Cerebellar nuclear complex (tissue), 1 donor: ENCODE measurements at places on chromosomes 13 and 19.

DNA sequence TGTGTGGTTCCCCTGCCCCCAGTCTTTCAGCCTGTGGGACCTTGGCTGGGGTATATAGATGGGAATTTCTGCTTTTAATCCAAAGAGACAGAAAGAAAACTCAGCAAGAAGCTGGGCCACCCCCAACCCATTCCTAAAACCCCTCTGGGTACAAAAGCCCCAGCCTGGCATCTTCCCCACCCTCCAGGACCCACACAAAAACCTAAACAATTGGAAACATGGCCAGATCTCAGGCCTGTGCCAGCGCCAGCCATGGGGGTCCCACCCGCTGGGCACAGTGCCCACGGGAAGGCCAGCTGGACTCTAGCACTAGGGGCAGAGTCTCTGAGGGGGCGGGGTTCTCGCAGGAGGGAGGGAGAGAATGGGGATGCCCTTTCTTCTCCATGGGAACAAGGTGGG lies 8.6 kb downstream of the LYL1 start:
- DNase-seq: no peak

DNA sequence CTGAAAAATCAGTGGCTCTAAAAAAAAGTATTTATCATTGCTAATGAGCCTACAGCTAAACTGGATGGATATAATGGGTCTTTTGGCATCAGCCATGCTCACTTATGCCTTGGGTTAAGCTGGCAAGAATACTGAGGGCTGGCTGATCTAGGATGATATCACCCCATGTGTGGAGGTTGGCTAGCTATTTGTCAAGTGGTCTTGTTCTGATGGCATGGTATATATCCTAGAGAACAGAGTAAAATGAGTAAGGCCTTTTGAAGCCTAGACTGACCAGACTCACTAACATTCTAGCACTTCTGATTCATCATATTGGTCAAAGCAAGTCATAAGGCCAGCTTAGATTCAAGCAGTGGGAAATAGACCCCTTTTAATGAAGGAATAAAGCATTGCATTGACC lies 383.0 kb downstream of the SLITRK1 start:
- DNase-seq: no peak

- no peak for DNase-seq
Measured at GRCh38 chr13:109795011-109795410, 8.6 kb upstream of the IRS2 start.

- no peak for DNase-seq
Measured at GRCh38 chr13:111233080-111233479, 87.4 kb upstream of the TEX29 start.

GRCh38 chr13:28744091-28744536 lies 25.3 kb upstream of the SLC46A3 start:
- DNase-seq: no peak

DNA sequence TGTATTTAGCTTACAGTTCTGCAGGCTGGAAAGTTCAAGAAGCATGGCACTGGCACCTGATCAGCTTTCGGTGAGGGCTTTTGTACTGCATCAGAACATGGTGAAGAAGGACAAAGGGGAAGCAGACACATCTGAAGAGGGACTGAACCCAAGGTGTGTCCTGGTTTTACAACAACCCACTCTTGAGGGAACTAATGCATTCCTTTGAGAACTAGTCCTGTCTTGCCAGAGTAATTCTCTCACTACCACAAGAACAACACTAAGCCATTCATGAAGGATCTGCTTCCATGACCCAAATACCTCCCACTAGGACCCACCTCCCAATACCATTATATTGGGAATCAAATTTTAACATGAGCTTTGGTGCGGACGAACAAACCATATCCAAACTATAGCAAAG lies 93.6 kb downstream of the RFC3 start:
- no peak for DNase-seq

GRCh38 chr19:2887391-2887914 lies 13.3 kb upstream of the ZNF57 start:
- peak; percentile 74 for DNase-seq

GRCh38 chr13:44243198-44243857 lies 130.3 kb upstream of the SERP2 start:
- DNase-seq: no peak

- no peak for DNase-seq
Measured at GRCh38 chr13:42370229-42370628, 98.3 kb downstream of the AKAP11 start.

- no peak for DNase-seq
Measured at GRCh38 chr19:4229179-4229931, at the start of gene EBI3. EBI3 (plus strand) TSS chr19:4229523; CDS start chr19:4229551, 28 bp downstream.

GRCh38 chr13:94666065-94666464 lies 46.3 kb downstream of the SOX21 start:
- DNase-seq: no peak

GRCh38 chr13:85316506-85317025 lies 482.7 kb downstream of the SLITRK6 start:
- DNase-seq: no peak

DNA sequence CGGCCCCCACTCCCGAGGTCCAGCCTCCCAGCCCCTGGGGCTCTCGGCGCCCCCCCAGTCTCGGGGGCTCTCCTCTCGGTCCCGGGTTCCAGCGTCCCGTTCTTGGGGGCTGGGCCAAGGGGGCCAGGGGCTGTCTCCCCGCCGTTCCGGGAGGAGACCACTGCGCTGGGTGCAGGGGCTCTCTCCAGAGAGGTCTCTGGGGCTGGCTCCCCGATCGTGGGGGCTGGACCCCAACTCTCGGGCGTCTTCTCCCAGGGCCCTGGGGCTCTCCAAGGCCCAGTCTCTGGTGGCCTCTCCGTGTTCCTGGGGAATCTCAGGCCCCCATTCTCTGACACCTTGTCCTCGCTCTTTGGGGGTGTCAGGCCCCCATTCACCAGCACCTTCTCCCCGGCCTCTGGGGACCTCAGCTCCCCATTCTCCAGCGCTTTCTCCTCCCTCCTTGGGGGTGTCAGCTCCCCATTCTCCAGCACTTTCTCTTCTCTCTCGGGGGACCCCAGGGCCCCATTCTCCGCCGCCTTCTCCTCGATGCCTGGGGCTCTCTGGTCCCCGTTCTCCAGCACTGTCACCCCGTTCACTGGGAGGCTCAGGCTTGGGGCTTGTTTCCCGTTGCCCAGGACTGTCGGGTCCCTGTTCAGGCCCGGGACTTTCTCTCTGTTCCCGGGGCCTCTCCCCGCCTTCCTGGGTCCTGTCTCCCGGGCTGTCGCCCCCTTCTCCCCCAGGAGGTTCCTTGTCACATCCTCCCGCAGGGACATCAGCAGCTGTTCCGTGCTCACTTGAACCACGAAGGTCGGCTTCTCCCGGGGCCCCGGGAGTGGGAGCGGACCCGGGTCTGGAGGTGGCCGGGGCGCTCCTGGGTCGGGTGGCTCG lies 13.7 kb downstream of the LMTK3 start:
- no peak for DNase-seq

- DNase-seq: no peak
Measured at GRCh38 chr19:55641426-55642152, 787 bp downstream of the ZNF580 start.

- DNase-seq: no peak
Measured at GRCh38 chr19:48720251-48720612, 707 bp upstream of the MAMSTR start.

GRCh38 chr19:31960474-31960873 lies 384.9 kb upstream of the ZNF507 start:
- no peak for DNase-seq

GRCh38 chr13:36212789-36213188 lies 1.6 kb downstream of the SOHLH2 start:
- no peak for DNase-seq

DNA sequence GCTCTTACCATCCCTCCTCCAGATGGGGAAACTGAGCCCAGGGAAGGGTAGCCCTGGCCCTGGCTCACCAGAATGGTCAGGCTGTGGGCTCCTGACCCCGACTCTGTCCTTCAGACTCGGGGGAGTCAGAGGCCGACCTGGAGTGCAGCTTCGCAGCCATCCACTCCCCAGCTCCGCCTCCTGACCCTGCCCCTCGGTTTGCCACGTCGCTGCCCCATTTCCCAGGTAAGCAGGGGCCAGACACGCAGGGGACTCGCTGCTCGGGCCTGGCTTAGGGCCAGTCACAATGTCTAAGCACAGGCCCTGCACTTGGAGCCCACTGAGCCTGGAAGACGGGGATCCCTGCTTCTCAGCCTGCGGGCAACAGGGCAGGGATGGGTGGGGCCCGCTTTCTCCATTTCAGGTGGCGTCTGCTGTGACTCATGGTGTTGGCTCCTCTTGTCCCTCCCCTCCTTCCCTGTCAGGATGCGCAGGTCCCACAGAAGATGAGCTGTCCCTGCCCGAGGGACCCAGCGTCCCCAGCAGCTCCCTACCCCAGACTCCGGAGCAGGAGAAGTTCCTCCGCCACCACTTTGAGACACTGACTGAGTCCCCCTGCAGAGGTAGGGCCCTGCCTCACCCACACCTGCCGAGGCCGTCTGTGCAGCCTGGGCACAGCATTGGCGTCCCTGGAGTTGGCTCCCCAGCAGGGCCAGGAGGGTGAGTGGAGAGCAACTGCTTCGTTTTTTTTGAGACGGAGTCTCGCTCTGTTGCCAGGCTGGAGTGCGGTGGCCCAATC lies 9.2 kb upstream of the OVOL3 start:
- DNase-seq: no peak

GRCh38 chr19:57747472-57747807 lies 825 bp downstream of the ZNF776 start:
- DNase-seq: no peak
